ENCODE measurements at places on chromosomes 7 and 10. TPM values are rescaled to one million over a fixed set of nuclear protein-coding genes. Genes with fewer than 3 reads are reported as not detected.

CUL2 gene
- 36.9 TPM for total RNA-seq

DNA sequence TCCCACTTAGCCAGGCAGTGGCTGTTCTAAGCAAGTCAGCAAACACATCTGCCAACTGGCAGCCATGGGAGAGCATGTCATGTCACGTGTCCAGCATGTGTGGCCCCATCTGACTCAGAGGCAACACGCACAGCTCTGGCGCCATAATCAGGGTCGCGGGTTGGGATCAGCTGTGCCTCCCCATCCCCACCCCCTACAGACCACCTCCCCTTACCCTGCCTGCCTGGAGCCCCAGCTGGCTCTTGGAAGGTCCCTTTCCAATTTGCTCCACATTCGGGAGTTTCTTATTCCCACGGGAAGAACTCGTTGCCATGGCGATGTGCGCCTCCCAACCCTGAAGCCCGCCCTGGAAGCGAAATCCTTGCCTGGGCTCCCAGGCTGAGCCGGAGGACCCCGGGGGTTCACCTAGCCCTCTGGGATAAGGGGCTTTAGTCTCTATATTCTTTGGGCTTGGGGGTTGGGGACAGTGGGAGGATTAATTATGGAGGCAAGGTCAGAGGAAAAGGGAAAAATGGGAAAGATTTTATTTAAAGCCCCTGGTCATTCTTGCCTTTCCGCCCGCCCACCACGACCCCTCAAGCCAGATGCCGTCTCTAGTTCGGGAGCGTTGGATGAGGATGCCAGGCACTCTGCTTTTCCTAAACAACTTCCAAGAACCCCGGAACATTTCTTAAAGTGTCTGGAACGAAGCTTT is 283.7 kb downstream of the ZEB1 start:
- H3K4me3 ChIP-seq = peak overlapping the region; percentile 56
- H3K27me3 ChIP-seq = no peaks in the 10 kb centered on the region
- H3K4me1 ChIP-seq = peaks cover 3% of the 10 kb centered on the region

TRPV5 gene
- total RNA-seq = not detected

GRCh38 chr7:117859246-117859812 is 13.9 kb downstream of the CTTNBP2 start:
- DNase-seq = no peak
- H3K4me3 ChIP-seq = no peak overlapping the region
- no peaks in the 10 kb centered on the region for H3K4me1 ChIP-seq
- no peaks in the 10 kb centered on the region for H3K36me3 ChIP-seq

- H3K36me3 ChIP-seq = peaks cover 2% of the 10 kb centered on the region
- no peaks in the 10 kb centered on the region for H3K27me3 ChIP-seq
- no peak for DNase-seq
Measured at GRCh38 chr7:6588566-6588965, 1.3 kb upstream of the INTS15 start.
